ENCODE measurements at places on chromosomes 4 and X. TPM values are rescaled to one million over a fixed set of nuclear protein-coding genes. Genes with fewer than 3 reads are reported as not detected.

ZDHHC15 gene
- not detected for total RNA-seq

DNA sequence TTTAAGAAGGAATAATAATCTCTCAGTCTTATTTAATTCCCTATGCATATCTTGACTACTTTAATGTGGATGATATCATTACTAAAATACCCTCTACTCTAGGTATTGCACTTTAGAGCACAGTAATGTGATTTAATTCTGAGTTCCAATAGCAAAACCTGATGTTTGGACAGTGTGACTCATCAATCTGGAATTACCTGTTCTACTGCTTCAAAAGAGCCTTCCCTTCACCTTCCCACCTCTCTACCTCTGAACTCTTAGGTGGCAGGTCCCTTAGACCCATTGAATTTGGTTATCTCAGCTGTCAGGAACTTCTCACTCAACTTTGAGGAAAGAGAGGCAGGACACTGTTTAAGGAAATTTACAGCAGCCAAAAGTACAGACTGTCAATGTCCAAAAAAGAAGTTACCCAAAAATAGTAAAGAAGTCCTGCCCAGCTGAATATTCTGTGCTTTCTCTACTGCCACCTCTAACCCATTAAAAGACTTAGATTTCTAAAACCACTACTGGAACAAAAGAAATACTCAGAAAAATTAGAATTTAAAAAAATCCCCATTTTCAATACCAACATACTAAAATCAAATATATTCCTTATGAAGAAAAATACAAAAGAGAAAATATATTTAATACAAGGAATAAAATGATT, 123.1 kb upstream of the GPM6A start:
- DNase-seq: no peak

GRCh38 chr4:83216959-83217683, 67.5 kb downstream of the COQ2 start:
- no peak for DNase-seq

GRCh38 chr4:138399081-138399480, 156.9 kb upstream of the SLC7A11 start:
- no peak for DNase-seq

DNA sequence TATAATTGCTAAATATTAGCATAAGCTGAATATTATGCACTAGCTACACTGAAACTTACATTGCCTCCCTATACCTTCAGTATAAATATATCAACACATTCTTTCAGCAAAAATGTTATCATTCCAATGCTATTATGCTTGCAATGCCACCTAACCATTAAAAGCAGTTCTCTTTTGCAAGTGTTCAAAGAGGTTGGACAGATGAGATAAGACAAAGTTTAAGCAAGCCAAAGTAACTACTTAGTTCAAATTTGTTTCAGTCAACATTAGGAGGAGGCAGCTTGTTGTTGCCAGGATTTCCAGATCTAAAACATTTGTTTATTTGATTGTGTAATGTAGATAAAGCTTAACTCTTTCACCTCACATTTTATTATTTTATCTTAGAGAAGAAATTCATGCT, 323.9 kb upstream of the FAM241A start:
- no peak for DNase-seq

Measured in GM23248 (cell line).